ENCODE measurements at places on chromosomes 4 and X.

- no peak for DNase-seq
Observed at GRCh38 chrX:100698551-100698950, 33.4 kb downstream of the SYTL4 start.

DNA sequence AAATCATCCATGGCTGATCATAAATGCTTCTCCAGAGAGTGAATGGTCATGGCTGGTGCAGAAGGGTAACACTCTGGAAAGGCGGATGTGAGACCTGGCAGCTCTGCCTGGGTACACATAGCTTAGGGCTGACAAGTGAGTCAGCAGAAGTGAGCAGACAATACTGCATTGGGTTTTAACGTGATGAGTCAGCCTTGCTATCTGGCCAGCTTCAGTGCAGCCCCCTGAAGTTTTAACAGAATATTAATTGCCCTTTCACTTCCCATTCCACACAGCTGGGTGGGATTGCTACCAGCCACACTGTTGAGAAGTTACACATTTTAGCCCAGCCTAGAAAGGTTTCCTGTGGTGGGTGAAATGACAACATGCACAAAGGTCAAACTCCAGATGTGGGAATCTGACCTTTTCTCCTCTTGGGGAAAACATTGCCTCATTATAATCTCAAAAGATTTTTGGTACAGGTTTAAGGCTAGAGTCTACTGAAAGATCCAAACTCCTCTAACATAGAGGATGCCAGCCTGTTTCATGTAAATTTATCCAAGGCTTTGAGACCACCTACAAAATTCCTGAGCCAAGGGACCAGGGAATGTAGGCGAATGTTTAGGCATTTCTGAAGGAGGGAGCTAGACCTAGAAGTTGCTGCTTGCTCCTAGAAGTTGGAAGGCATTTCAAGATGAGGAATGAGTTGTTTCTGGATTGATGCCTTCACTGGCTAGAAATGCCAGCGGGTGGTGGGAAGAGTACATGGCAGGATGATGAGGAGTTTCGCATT lies 230.3 kb upstream of the PGRMC2 start:
- DNase-seq: no peak

- no peak for DNase-seq
Observed at GRCh38 chr4:133584714-133585113, 435.6 kb downstream of the PCDH10 start.

DNA sequence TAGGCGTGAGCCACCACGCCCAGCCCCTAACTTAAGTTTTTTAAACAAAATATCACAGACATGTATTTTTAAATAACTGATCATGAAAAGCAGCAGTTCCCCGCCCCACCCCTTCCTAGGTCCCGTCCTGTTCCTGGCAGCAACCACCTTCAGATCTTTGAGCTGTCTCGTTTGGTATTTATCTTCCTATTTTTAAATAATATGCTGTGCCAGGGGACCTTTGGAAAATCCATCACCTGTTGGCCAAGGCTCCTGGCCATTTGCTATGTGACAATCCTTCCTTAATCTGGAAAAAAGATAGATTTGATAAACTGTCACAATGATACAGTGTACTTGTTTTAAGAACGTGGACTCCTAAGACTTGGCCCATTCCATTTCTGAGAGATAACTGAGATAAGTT lies 10.7 kb downstream of the GATB start:
- no peak for DNase-seq

DNA sequence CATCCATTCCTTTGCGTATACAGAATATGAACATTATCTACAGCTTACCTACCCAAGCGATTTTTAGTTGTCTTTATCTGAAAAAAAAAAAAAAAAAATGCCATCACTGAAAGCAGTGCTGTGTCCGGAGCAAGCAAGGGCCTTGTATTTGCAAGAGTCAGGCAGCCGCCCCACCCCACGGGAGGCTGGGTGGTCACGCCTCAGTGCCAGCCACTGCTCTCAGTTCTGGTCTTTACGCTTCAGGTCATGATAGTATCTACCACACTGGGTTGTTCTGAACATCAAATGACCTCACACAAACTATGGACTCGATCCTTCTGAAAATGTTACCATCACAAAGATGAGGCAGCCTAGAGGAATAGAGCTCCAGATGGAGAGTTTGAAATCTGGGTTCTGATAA lies 62.7 kb upstream of the HELT start:
- DNase-seq: no peak

- no peak for DNase-seq
Observed at GRCh38 chr4:113694008-113694407, 67.5 kb downstream of the CAMK2D start.

Data from activated CD8-positive, alpha-beta memory T cell treated with anti-CD3 and anti-CD28 coated beads for 1 hour (primary cell).